ENCODE measurements at places on chromosomes 12 and 14.

DNA sequence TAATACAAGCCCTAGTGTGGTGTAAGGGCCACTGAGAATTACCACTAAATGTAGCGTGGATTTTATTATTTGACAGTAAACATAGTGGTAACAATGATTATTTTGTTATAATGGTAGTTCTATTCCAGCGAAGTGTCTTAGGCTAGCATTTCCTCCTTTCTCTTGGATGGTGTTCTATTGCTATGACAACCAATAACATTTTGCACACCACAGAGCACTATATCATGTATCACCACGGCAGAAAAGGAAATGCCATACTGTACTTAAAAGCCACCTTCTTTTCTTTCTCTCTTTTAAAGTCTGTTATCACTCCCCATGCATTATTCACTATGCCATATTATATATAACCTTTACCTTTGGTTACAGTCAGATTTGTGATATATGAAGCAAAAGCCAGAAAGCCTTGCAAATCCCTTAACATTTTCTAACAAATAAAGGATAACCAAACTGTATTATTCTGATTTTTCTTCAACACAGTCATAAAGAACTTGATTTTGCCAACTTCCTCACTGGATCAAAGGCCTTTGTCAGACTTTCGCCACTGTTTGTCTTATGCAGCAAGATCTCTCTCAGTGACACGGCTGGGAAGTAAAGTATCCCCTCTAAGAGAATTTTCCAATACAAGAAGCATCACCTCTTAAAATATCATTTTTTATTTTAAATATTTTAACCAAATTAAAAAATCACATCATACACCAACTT, 195.8 kb downstream of the FOXN3 start:
- DNase-seq: no peak

GRCh38 chr14:74469548-74470518, 23.3 kb downstream of the NPC2 start:
- no peak for DNase-seq

GRCh38 chr12:46269429-46270241, 792 bp upstream of the SLC38A1 start:
- DNase-seq: peak; percentile 54

DNA sequence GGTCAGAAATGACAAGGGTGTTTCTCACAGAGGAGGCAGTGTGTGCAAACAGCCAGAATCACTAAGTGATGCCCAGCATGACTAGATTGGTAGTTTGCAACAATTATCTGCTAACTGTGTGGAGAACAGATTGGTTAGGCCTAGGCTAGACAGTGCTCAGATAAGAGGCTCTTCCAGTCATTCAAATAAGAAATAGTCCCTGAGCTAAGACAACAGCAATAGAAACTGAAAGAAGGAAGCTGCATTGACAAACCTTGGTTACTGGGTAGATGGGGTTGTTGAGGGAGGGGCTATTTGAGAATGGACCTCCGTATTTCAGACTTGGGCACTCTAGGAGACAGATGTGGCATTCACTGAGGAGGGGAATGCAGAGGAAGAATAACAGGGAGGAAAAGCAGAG, 255.0 kb upstream of the NPAS3 start:
- DNase-seq: no peak

- DNase-seq: no peak
These were observed 18.0 kb upstream of the PRPF39 start for GRCh38 chr14:45065956-45066355.

- DNase-seq: no peak
These were observed 166.1 kb upstream of the EEA1 start for GRCh38 chr12:93094988-93095737.

- DNase-seq: no peak
These were observed 1037.1 kb downstream of the GALC start for GRCh38 chr14:86955771-86956354.

GRCh38 chr12:110105986-110106385, 18.2 kb upstream of the IFT81 start:
- no peak for DNase-seq
